ENCODE measurements at places on chromosomes 7 and 10. TPM values are rescaled to one million over a fixed set of nuclear protein-coding genes. Genes with fewer than 3 reads are reported as not detected.

- DNase-seq: no peak
These were observed 21.5 kb downstream of the WASL start for GRCh38 chr7:123727071-123727837.

CYP2C8 gene
- not detected for total RNA-seq

DNA sequence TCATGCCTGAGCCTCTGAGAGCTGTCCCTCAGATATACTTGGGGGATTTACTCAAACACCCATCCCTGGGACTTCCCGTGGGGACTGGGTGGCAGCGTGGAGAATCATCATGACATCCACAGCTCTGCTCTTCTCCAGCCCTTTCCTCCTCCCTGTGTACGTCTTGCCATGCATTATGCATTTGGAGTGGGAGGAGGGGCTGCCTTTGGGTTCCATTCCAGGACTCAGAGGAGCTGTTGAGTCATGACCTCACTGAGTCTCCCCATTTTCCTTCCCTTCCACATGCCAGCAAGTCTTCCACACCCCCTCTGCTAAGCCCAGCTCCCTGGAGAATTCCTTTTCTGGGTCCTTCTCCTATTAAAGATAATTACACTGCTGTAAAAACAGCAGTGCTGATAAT is 480.7 kb downstream of the SORCS3 start:
- DNase-seq: no peak

DNA sequence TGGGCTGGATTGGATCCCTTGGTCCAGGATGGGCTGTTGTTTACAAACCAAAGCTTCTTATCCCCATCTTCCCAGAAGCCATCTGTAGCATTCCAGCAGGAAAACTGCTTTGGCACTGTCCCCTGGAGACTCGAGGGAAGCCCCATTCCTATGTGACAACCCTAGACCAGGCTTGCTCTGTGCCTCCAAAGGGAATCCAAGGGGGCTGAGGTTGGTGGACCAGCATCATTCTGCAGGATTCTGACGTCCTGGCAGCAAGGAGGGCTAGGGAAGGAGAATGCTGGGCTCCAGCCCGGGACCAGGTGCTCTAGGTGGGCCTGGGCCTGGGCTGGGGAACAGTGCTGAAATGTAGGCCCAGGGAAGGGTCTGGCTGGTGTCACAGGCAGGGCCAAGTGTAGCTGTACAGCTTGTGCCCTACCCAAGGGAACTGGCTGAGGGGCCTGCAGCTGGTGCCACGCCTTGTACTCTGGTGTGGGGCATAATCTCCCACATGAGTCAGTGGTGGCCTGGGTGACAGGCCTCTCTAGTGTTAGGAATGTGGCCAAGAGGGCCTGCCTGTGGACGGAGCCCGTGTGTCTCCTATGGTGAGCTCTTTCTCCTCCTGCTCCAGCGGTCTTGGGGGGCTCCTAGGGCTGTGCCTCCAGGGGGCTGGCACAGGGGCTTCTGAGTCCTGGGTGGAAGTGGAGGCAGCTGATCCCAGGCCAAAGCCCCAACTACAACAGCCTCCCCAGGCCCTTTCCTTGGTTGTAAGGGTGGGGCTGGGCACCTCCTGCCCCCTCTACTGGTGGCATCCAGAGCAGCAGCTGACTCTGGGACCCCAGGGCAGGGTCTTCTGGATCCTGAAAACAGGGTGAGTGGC is 25.2 kb downstream of the TRIM8 start:
- DNase-seq: peak; percentile 86

DNA sequence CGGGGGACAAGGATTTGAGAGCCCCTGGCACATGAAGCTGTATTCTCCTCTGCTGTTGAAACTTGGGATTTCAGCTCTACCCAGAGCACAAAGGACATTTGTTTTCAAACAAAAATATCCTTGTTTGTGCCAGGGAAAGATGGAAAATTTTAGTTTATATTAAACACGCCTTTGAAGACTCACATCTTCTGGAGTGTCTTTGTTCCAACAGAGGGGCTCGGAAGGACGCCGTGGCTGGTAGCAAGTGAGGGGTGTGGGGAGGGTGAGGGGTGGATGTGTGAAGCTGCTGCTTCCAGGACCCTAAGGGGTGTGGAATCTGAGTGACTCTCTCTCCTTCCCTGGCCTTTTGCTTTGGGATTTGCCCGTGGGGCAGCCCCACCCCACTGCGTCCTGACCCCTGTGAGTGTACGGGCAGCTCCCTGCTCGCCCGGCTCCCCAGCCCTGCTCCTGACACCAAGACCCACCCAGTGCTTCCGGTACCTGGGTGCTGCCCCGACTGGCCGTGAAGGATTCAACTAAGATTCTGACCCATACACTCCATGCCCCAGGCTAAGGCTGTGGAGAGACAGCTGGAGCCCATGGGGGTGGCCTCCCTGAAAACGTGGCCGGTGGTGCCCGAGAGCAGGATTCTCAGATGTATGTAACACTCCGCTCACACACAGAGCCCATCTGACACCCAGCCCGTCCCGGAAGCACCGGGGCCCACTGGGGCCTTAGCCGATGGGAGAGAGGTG is 59.6 kb downstream of the ZRANB1 start:
- DNase-seq: no peak

GRCh38 chr7:134851141-134851540 is 71.7 kb downstream of the CALD1 start:
- DNase-seq: no peak

DNA sequence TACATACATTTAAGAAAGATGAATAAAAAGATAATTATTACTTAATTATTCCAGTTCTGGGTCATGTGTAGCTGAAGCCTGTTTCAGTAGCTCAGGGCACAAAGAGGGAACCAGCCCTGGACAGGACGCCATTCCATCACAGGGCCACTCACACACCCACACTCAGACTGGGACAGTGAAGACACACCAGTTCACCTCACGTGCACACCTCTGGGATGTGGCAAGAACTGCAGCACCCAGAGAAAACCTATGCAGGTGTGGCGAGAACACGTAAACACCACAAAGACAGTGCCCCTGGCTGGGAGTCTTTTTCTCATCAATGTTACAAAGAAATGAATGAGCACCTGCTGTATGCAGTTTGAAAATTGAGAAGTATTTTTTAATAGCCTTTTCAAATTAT is 1.6 kb upstream of the IDI1 start:
- no peak for DNase-seq

GRCh38 chr10:10359263-10359662 is 658.4 kb upstream of the CELF2 start:
- no peak for DNase-seq

MUC3A gene
- 0.49 TPM for total RNA-seq

DNA sequence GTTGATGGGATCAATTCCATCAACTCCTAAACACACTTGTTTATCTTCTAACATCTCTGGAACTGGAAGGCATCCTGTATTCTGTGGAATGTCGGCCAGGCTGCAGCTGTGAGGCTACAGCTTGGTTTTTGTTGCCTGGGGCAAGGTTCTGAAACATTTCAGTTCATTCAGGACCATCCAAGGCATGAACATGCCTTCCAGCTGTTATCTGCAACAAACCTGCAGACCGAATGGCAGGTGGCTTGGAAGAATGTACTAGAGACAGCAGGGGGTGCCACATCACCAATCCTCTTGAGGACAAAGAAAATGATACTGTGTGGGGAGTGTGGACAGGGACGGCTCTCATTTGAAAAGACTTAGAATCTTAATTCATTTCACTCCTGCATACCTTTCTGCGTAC is 12.4 kb downstream of the PAPOLB start:
- DNase-seq: no peak

GRCh38 chr7:47516985-47517600 is 64.8 kb downstream of the TNS3 start:
- DNase-seq: no peak

GRCh38 chr7:123594813-123595241 is 6.8 kb upstream of the ASB15 start:
- no peak for DNase-seq

SEMA3C gene
- total RNA-seq: 90.6 TPM

IDI2 gene
- total RNA-seq: not detected

- no peak for DNase-seq
These were observed 49.8 kb downstream of the STK31 start for GRCh38 chr7:23759671-23760391.

GRCh38 chr7:132275416-132276233 is 300.6 kb downstream of the PLXNA4 start:
- DNase-seq: no peak

DNA sequence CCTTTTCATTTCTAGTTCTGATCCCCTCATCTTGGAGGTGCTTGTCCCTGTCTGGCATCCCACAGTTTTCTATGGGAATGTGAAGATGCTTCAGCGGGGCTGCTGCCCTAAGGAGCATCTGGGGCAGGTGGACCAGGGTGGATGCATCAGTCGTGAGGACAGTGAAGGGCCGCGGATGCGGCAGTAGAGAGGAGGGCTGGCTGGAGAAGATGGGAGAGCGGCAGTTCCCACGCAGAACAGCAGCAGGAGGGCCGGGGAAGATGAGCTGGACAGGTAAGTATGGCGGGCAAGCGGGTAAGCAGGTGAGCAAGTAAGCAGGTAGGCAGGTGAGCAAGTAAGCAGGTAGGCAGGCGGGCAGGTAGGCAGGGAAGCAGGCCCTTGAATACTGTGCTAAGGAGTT is 48.9 kb downstream of the ASB13 start:
- DNase-seq: no peak

DNA sequence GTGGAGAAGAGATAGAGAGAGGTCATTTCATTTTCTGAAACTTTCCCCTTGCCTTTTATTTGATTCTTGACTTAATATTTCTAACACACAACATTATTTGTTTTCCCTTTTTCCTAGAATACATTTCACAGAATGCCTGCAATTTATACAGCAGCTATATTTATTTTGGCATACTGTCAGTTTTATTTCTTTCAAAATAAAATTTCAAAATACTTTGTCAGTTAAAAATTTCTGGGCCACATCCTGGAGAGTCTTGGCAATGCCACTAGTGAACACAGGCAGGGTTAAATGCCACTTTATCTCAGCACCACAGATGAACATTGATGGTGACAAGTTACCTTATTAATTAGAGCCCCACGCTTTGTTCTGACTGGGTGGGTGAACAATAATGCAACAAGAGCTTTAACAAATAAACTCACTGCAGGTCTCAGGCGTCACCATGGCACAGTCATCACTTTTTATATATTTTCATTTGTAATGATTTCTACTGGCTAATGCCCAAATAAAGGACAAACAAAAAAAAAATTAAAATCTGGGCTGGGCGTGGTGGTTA is 494.0 kb downstream of the KIF20B start:
- DNase-seq: no peak

DNA sequence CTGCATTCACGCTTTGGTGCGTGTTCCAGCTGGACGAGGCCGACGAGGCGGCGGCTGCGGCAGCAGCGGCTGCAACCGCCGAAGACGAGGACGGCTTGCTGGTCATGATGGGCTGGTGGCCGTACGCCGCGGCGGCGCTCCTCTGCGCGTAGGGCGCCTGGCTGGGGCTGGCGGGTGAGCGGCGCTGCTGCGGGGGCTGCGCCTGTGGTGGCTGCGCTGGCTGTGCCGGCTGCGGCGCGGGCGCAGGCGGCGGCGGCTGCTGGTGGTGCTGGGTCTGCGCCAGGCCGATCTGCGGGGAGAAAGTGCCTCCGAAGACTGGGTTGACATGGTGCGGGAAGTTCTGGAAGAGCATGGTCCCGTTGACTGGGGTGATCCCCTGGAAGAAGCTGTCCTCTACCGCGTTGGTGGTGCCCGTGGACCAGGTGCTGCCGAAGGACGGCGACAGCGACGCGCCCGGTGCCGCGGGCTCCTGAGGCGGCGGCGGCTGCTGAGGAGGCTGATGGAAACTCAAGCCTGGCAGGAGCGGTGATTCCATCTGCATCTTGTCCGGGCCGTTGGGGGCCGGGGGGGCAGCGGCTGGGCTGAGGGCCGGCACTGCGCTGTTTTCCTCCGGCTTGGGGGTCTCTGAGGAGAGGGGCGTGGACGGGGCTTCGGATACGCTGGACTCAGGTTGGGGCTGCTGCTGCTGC is 51.1 kb downstream of the CPEB3 start:
- DNase-seq: no peak

DNA sequence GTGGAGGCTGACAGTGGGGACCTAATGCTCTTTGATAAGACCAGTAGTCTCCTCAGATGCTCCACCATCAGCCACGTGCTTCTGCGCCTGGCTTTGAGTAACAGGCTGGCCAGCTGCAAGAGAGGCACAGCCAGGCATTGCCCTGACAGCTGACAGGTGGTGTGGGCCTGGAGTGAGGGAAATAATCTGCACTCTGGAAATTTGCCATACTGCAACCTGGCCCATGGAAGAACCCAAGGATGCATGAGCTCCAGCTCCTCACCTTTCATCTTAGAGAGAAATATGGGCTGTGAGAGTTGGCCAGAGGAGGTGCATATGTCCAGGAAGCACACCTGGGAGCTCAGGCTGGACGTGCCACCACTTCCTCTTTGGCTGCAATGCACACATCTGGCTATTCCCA is 118.9 kb downstream of the PLXDC2 start:
- DNase-seq: no peak

- DNase-seq: no peak
These were observed 90.9 kb downstream of the MLLT10 start for GRCh38 chr10:21624951-21625350.

DNA sequence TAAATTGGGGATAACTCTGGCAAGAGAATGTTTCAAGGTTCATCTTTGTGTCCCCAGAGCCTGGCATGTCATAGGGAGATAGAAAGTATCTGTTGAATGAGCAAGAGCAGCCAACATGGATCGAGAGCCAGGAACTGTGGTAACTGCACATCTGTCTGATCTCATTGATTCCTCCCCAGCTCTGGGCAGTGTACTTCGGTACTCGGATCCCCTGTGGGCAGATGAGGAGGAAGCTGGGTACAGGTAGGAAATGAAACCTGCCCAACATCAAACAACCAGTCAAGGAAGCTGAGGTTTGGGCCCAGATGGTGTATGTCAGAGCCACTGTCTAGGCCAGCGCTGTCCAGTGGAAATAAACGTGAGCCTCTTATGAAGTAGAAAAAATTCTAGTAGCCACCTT is 76.4 kb downstream of the GRK5 start:
- no peak for DNase-seq

DNA sequence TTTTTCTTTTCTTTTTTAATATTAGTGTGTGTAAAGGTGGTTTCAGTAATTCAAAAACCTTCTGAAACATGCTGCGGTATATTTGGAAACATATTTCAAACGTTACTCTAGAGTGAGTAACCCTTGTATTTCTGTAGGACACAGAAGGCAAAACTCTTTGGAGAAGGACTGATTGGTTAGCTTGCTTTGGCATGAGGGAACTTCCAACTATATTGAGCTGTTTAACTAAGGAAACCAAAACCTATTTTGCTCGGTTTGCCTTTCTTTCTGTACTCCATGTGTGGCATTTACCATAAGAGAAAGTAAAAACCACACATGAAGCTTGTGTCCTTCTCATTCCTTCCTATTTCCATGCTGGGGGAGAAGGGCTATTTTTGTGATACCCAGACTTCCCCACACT is 149.8 kb downstream of the DYNC1I1 start:
- DNase-seq: no peak

- no peak for DNase-seq
These were observed 17.5 kb downstream of the INPP5A start for GRCh38 chr10:132554991-132555647.

PTPRE gene
- total RNA-seq: 77.6 TPM

- no peak for DNase-seq
These were observed 593.6 kb downstream of the GRM8 start for GRCh38 chr7:126659124-126659523.

GRCh38 chr7:21172800-21173199 is 255.1 kb upstream of the SP4 start:
- no peak for DNase-seq

HTR5A gene
- not detected for total RNA-seq

Data from vagina (tissue), 2 donors.